DMS153 (cell line): ENCODE measurements at places on chromosomes 2 and 18.

- DNase-seq, result no peak
Observed at GRCh38 chr2:128925631-128926030, 607.0 kb upstream of the HS6ST1 start.

- DNase-seq, result no peak
Observed at GRCh38 chr18:75204269-75204731, 4.6 kb downstream of the PTGR3 start.

DNA sequence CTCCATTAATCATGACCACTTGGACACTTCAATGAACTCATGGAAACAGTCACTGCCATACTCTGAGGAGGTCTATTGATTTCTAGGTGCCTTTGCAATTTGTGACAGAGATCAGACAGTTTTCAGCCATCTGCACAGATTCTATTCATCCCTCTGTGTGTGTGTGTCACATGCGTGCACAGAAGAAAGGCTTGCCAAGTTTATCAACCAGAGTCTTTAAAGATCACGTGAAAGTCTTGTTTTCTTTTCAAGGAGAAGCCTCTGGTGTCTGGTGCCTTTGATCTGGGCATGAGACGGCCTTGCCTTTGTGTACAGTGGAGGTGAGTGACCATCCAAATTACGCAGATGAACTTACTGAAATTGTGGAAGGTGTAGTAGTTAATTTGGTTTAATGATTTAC lies 164.2 kb downstream of the VAPA start:
- no peak for DNase-seq

DNA sequence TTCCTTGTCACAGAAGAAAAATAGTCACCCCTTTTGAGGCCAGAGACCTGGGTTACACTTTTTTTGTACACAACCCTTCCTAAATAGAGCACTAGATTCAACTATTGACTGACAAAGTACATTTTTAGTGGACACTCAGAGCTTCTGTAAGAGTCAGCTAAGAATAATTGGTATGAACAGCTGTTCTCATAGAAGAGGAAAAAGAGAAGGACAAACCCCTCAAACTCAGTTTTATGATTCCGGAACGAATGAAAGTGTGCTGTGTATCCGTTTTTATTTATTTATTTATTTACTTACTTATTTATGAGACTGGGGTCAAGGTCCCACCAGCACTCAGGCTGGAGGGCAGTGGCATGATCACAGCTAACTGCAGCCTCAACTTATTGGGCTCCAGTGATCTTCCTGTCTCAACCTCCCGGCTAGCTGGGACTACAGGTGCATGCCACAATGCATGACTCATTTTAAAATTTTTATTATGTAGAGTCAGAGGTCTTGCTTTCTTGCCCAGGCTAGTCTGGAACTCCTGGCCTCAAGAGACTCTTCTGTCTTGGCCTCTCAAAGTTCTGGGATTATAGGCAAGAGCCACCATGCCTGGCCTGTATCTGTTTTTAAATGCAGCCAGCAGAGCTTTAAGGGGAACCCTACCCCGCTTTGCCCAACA lies 36.0 kb upstream of the FZD5 start:
- no peak for DNase-seq

- no peak for DNase-seq
Observed at GRCh38 chr2:191657977-191658376, 20.0 kb upstream of the NABP1 start.

DNA sequence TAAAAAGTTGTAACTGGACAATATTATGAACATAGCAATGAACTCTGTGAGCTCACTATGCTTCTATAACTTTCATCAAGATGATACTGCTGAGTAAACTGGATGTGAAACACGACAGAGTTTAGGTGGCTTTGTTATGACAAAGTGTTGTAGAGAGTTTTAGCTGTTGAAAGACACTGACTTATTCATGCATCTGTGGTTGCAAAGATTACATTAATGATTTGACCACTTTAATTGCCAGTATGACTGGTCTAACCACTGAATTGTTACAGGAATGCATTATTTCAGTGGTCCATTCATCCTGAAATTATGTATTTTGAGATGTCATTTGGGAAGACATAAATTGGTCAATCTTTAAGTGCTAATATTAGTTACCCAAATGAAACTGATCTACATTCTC lies 117.9 kb downstream of the SPHKAP start:
- no peak for DNase-seq

- peak; percentile 31 for DNase-seq
Observed at GRCh38 chr2:229160180-229160579, 110.9 kb downstream of the PID1 start.

DNA sequence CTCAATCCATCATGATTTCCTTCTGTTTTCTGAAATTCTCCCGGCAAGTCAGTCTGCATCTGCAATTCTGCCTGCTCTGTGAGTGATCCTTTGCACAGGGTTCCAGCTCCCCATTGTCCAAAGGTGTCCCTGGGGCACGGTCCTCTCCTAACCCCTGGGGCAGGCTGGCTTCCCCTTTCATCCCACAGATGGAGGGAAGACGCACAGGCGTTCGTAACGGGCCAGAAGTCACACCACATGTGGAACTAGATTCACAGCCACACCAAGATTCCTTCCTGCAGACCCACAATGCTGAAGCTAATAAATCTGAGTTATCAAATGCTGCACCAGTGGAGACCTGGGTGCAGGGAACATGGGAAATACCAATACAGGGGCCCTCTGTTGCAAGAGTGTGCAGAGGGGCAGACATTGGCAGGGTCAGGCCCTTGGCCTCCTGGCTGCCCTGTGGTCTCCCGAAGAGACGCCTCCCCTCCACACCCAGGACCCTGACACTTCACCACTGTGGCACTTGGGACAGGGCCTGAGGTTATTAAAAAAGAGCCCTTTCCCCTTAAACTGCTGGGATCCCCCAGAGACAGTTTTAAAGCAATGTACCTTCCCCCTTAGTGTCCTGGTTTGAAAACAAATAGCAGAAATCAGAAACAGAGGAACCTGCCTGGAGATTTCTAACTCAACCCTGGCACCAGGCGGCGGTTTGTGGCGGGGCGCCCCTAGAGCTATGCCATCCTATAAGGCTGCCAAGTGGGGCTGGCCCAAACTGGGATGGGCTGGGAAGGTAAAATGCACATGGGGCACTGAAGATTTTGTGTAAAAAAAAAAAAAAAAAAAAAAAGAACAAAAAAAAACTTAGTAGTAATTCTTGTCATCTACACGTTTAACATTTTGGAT lies 15.4 kb downstream of the ZNF516 start:
- DNase-seq, result no peak

- no peak for DNase-seq
Observed at GRCh38 chr18:8793445-8794155, 88.2 kb downstream of the MTCL1 start.

DNA sequence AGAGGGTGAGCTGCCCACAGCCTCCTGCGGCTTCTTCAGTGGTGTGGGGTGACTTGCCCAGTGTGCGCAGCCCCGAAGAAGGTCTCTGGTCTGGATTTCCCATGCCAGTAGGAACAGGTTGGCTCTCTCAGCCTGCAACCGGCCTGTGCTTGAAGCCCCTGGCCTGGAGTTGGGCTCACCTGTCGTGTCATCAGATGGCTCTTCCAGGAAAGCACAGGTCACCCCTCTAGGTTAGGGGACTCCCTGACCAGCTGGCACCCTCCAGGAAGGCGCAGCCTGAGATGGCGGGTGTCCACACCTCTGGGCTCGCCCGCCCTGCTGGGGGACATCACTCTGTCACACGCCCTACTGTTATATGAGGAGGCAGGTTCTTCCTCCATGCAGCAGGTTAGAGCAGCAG lies 179.8 kb downstream of the SEPTIN10 start:
- DNase-seq, result no peak

- DNase-seq, result no peak
Observed at GRCh38 chr18:3223356-3223755, 3.6 kb upstream of the MYOM1 start.

GRCh38 chr2:46801731-46802664 lies 113.6 kb downstream of the MCFD2 start:
- DNase-seq, result no peak

DNA sequence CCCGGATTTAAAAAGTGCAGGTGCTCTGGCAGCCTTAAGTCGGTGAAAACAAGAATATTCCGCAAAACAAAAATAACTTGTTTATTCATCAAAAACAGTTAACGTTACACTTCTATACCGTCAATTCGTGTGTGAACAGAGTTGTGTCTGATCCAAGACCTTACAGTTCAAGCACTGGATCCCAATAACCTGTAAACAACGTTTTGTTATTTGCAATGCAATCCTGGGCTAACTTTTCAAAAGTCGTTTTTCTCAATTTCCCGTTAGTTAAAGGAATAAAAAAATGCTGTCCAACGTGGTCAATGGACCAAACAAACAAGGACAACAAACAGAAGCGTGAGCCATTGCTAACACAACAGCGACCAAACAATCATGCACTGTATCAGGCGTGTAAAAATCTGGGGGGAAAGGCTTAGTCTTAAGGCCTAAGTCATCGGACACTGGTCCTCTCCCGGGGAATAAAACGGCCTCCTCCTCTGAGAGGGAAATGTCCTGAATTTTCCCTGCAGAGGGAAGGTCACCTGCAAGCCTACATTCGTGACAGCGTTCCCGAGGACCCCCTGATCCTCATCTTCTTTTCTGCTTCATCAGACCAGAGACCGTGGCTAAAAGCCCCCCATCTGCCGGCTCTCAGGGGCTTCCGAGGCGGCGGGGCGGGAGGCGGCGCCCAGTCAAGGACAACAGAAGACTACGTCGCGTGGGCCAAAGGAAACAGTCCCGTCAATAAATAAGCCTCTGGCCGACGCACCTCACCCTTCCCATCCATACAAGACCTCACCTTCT lies 490 bp downstream of the NDUFS1 start:
- DNase-seq, result no peak

DNA sequence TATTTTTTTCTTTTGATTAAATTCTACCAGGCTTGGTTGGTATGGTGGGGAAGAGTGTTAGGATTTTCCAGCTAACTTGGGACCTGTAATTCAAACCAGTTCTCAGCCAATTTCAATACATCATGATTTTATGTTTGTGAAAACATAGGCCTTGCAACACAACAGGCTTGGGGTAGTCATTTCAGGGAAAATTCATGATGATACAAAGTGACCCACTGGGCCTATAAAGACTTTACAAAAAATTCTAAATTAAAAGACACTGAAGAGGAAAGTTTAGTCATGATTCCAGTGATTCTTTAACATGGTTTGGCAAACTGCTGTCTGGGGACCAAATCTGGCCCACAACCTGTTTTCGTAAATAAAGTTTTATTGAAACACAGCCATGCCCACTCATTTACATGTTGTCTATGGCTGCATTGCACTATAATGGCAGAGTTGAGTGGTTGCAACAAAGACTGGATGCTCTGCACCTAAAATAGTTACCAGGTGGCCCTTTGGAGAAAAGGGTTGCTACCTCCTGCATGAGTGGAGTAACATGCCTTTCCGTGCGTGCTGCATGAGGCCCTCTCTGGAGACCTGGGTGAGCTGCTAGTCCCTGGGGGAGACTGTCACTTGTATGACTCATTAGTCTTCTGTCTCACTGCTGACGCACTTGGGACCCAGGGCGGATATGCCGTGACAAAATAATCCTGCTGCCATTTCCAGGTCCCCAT lies 73.6 kb downstream of the NPAS2 start:
- DNase-seq, result no peak

- no peak for DNase-seq
Observed at GRCh38 chr2:45598545-45598944, 12.5 kb downstream of the SRBD1 start.

DNA sequence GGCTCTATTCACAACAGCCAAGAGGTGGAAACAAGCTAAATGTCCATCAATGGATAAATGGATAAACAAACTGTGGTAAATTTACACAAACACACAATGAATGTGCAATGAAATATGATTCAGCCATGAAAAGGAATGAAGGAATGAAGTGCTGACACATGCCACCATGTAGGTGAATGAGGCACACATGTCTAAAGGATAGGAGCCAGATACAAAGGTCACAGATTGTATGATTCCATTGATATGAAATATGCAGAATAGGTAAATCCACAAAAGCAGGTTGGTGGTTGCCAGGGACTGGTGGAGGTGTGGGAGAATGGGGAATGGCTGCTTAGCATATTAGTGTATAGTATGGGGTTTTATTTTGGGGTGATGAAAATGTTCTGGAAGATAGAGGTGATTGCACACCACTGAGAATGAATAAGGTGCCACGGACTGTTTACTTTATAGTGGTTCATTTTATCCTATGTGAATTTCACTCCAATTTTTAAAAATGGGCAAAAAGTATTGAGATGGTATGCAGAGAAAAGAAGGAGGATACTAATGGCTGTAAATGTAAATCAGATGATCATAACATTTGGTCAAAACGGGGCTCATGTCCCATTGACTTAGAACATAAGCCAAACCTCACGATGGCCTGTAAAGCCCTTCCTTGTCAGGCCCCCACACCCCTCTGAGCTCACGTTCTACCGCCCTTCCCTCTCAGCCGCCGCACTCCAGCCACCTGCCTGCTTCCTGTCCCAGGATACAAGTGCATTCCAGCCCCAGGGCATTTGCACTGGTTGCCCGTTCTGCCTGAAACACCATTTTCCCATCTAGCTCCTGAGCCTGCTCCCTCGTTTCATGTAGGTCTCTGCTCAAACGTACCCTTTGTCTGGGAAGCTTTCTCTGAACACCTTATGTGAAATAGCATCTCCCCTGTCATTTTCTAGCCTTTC lies 165.5 kb downstream of the DDX1 start:
- no peak for DNase-seq

DNA sequence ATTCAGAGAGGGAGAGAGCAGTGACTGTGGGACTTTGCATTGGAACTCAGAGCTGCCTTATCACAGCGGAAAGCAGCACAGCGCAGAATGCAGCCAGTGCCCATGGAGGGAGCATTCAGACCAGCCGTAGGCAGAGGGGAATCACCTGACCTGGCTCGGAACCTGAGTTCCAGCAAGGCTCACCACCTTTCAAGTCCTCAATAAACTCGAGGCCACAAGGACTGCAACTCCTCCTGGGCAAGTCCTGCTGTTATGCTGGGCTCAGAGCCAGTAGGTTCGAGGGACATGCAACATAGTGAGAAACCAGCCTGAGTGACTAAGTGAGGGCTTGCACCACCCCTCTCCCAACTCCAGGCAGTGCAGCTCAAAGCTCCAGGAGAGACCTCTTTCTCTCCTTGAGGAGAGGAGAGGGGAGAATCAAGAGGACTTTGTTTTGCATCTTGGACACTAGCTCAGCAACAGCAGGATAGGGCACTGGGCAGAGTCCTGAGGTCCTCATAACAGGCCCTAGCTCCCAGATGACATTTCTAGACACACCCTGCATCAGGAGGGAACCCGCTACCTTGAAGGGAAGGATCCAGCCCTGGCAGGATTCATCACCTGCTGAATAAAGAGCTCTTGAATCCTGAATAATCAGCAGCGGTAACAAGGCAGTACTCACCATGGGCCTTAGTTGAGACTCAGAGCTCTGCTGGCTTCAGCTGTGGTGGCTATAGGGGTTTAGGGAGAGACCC lies 136.8 kb upstream of the OTOS start:
- no peak for DNase-seq
